ENCODE measurements at places on chromosomes 6 and 20.

GRCh38 chr6:132484680-132485018 is 28.3 kb downstream of the STX7 start:
- no peak for DNase-seq

DNA sequence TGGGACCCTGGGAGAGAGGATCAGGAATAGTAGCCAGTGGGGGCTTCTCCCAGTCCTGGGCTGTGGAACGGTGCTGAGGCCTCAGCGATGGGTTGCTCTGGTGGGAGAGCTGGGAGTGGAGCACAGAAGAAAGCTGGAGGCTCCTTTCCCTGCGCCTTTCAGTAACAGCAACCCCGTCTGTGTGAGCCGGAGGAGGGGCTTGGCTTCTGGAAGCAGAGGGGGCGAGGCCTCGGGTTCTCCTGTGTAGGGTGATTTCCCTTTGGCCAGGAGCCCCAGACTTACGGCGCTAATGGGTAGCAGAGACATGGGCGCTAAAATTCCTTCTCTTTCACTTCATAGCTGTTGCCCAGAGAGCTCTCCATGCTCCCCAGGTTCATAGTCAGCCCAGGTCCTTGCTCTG is 55.0 kb downstream of the DAAM2 start:
- no peak for DNase-seq

- DNase-seq: no peak
These were observed 6.7 kb upstream of the HSF2 start for GRCh38 chr6:122392564-122393350.

DNA sequence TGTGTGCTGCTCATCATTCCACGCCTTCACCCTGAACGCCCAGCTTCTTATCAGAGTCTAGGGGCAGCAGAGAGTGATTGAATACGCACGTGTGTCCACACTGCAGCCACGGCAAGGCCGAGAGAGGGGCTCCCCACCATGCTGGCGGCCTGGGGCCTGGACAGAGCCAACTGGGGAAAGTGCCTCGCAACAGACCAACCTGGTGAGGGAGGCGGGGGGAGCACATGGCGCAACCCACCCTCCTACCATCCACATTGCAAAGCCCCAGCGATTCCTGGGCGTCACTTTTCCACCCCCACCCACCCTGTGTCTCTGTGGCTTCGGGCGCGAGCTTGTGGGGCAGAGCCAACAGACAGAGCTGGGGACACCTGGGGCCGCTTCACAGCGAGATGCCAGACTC is 66.4 kb upstream of the DUSP22 start:
- no peak for DNase-seq

- DNase-seq: no peak
These were observed 60.2 kb downstream of the PSMG4 start for GRCh38 chr6:3318821-3319540.

DNA sequence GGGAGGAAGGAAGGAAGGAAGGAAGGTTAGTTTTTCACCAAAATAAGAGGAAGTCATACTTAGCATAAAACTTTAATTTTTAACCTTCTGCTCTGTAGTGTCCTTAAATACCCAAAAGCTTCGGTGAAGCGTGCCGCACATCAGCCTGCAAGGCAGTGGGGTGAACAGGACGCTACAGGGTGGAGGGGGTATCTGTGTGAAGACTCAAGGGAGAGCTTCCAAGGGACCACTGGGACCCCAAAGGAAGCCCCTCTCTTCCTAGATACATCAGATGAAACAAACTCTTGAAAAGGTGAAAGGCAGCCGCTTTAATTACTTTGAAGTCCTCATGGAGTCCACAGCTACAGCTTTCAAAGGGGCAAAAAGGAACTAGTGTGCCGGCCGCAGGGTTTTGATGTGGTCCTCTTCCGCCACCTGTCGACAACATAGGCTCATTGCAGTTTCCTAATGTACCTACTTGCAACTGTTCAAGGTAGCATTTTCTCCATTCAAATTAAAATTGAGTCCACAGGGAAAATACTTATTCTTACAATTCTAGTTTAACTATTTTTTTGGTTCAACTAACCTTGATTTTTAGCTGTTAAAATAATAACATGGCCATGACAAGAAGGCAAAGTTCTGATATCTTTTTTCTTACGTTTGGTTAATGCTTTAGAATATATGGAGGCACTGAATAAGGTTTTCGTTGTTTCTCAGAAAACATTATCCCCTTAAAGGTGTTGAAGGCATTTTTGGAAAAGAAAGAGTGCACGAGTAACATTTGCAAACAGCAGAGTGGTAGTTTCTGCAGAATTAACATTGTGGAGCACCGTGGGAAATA is 135.0 kb upstream of the RIPOR2 start:
- peak; percentile 60 for DNase-seq

- no peak for DNase-seq
These were observed 494.0 kb downstream of the ADGRB3 start for GRCh38 chr6:69129046-69129445.

GRCh38 chr6:11353921-11354389 is 121.5 kb upstream of the NEDD9 start:
- peak; percentile 46 for DNase-seq

DNA sequence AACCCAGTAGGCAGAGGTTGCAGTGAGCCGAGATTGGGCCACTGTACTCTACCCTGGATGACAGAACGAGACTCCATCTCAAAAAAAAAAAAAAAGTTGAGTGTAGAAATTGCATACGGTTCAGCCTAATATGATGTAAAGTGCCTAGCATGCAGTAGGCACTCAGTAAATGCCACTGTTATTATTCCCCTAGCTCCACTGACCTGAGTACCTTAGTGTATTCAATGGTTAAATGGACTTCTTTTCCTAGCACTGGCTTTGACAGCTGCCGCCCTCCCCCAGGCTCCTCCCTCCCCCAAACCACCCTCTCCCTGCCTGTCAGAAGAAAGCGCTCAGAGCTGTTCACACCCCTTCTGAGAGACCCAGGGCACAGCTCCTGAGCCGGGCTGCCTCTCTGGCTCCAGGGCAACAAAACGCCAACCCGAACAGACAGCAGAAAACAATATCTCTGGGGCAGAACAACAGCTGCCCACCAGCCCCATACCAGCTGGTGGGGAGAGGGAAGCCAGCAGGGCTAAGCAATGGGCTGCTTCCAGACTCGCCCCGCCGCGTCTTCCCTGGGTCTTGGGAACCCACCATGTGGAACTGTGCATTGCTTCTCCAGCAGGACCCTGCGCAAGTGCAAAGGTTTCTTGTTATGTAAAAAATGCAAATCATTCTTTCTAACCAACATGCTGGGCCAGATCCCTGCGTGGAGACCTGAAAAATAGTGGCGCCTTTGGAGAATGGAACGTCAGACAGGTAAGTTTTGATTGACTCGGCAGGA is 4.5 kb downstream of the CPNE5 start:
- no peak for DNase-seq

GRCh38 chr6:141267420-141267819 is 865.3 kb upstream of the GJE1 start:
- no peak for DNase-seq

DNA sequence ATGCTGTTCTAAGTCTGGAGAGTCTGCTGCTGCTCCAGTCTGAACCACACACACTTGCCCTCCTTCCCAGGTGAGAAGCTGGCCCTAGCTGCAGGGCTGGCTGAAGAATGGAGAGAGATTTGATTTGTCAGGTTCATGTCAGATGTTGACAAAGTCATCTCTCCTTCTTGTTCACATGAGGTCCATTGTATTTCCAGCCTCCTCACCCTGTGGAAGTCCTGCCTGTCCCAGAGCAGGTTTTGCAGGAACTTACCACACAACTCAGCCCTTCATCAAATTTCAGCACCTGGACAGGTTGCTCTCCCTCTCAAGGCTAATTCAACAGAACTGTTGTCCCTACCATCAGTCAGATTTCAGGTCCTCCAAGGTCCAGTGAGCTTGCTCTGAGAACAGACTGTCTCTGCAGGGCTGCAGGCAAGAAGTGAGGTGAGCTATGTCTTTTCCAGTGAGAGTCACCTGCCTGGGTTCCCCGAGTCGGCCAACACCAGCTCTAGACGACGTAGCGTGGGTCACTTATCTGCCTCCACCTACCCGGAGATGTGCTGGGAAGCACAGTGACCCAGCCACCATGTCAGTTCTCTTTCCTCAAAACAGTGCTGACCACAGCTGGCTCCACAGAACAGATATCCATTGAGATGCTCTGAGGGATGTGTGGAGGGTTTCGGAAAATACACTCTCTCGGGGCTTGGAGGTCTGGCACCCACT is 58.0 kb upstream of the CD93 start:
- DNase-seq: no peak

GRCh38 chr20:5877128-5877527 is 73.2 kb downstream of the TRMT6 start:
- no peak for DNase-seq

GRCh38 chr6:95364016-95364604 is 213.2 kb upstream of the MANEA start:
- no peak for DNase-seq

GRCh38 chr6:81977486-81977885 is 225.0 kb upstream of the TENT5A start:
- DNase-seq: no peak

DNA sequence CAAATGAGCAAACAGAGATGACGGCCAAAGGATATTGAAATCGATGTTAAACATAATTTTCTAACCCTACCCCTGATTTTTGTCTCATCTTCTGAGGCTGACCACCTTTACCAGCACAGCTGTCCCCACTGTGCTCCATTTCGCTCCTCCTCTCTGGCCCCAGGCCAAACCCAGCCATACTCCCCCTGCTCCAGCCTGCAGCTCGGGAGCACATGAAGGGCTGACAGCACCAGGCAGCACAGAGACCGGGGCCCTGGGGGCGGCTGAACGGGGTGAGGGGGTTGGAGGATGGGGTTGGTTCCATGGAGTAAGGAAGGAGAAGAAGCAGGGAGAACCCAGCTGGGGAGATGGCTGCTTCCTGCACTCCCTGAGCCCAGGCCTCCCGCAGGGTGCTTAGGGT is 3.2 kb upstream of the NCR2 start:
- DNase-seq: no peak

GRCh38 chr6:33902457-33902853 is 98.7 kb upstream of the MLN start:
- DNase-seq: no peak

DNA sequence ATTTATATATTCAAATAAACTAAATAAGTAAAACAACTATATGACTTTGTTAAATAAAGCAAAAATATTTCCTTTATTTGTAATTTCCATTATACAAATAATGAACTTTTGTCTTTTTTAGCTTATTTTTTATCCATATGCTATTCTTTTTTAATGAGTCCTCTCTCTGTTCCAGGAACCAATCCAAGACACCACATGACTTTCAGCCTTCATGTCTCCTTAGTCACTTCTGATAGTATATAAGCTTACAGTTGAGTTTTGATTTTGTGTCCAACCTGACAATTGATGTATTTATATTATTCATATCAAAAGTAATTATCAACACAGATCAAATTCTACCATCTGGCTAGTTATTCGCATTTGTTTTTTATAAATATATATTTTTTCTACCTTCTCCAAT is 582.3 kb upstream of the GJE1 start:
- no peak for DNase-seq

- no peak for DNase-seq
These were observed 36.6 kb downstream of the DUSP22 start for GRCh38 chr6:328924-329323.

GRCh38 chr20:23111307-23111943 is 25.3 kb upstream of the CD93 start:
- DNase-seq: no peak

- no peak for DNase-seq
These were observed 215.1 kb downstream of the ZMYND8 start for GRCh38 chr20:47141350-47141921.

GRCh38 chr6:143279385-143279784 is 171.1 kb downstream of the ADAT2 start:
- DNase-seq: no peak

DNA sequence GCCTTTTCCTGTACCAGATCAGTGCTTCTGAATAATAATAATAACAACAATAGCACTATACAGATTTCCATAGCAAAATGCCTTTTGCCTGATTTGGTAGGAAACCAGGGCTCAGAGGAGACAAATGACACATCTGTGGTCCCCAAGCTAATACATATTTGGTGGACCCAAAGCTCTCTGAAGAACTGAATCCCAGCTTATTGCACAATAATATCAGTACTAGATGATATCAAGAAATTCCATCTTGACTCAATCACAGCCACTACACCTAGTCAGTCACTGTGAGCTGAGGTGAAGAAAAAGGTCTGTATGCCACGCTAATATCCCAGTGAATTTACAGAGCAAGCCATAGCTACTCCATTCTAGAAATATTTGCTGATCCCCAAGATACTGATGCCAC is 270.6 kb upstream of the RIN2 start:
- DNase-seq: no peak

DNA sequence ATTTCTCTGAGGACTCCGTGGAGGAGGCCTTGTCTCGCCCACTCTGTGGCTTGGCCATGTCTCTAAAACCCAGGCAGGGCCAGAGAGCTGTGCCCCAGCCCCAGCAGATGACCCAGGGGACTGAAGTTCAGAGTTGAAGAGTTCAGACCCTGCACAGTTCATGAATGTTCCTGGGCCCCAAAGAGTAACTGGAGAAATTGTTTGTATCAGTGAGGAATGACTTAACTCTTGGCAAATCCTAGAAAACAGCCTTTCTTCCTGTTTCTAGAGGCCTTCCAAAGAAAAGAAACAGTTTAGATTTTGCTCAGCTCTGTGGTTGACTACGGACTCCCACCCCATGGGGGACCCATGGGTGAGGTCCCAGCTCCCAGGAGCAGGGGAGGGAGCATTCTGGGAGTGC is 62.1 kb upstream of the EYA2 start:
- DNase-seq: no peak

- no peak for DNase-seq
These were observed 50.8 kb upstream of the NRN1 start for GRCh38 chr6:6057442-6058053.

- DNase-seq: no peak
These were observed 34.0 kb upstream of the THBS2 start for GRCh38 chr6:169287675-169288074.

DNA sequence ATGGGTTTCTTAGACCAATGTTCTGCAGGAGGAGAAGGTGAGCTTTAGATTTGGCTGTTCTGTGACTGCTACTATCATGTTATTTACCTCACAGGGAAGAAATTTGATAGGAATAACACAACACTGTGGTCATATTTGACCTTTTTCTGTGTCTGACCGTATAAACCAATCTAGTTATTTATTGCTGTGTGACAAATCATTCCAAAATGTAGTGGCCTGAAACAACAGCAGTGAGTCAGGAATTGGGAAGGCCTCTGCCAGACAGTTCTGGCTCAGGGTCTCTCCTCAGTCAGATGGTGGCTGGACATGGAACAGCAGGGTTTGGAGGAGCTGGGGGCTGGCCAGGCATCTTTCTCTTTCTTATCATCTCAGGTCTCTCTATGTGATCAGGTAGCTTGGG is 33.0 kb downstream of the RIPOR2 start:
- no peak for DNase-seq

DNA sequence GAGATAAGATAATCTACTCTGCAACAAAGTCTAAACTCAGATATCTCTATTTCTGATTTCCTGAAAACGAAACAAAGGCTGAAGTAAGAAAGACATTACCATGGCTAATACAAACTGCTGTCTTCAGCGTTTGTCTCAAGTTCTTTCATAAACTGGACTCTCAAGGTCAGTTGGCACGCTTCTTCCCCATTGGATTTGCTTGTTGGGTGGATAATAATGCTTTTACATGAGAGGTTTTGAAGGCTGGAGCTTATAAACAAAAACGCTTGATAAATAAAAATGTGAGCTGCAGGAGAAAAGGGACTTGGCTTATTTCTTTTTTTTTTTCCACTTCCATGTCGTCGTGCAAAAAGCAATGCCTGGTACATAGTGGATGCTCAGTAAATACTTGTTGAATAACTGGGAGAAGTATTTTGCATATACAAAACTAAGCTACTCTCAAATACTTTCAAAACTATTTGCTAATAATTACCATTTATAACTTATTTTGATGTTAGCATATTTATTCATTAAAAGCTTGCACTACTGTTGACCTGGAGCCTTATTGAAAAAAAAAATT is 65.7 kb upstream of the EEF1A1 start:
- no peak for DNase-seq
